Upper lobe of left lung (tissue), 6 donors: ENCODE measurements at places on chromosomes 12 and 14. TPM values are rescaled to one million over a fixed set of nuclear protein-coding genes. Genes with fewer than 3 reads are reported as not detected.

DNA sequence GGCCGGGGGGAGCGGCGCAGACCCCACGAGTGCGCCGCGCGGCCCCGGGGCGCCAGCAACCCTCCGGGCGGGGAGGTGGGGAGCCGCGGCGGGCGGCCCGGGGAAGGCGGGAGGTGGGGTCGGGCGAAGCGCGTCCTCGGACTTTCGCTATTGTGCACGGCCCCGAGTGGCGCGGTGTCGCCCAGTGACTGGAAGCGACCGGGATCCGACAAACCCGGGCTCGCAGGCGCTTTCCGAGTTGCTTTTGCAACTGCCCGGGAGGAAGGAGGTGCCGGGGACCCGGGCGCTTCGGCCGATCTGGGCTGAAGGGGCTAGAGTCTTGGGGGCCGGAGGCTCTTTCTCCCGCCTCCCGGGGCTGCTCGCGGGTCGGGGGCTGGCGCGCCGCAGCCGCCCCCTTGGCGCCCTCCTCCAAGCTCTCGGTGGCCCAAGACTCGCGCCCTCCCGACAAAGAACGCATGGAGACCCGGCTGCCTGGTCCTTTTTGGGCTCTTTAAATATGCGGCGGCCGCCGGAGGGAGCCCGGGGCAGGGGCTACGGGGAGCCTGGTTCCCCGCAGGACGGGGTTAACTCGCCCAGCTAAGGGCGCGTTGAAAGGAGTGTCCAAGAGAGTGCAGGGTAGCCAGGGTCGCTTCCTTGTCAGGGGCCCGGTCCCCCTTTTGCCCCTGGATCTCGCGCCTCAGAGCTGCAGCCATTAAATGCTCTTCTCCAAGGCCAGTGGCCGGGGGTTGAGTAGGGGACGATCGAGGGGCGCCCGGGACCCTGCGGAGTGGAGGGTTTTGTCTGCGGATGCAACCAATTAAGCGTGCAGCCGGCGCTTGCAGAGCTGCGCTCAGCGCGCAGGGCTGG, 1.4 kb downstream of the HMGA2 start:
- peaks cover 32% of the 10 kb centered on the region for H3K4me1 ChIP-seq
- peak; percentile 86 for DNase-seq

GRCh38 chr12:102977945-102978706, 20.7 kb downstream of the ASCL1 start:
- H3K27me3 ChIP-seq = no peaks in the 10 kb centered on the region
- H3K27ac ChIP-seq = no peak overlapping the region
- H3K36me3 ChIP-seq = no peaks in the 10 kb centered on the region
- DNase-seq = no peak
- no peak overlapping the region for H3K4me3 ChIP-seq

GRCh38 chr12:130924966-130925665, 28.6 kb upstream of the ADGRD1 start:
- no peaks in the 10 kb centered on the region for H3K27me3 ChIP-seq
- H3K4me3 ChIP-seq = no peak overlapping the region
- DNase-seq = peak; percentile 78
- peak overlapping the region; percentile 21 for H3K27ac ChIP-seq
- H3K4me1 ChIP-seq = peaks cover 11% of the 10 kb centered on the region

PTPRO gene
- 19.0 TPM for total RNA-seq

GRCh38 chr12:132610866-132611602, 652 bp upstream of the LRCOL1 start:
- peaks cover 5% of the 10 kb centered on the region for H3K27me3 ChIP-seq
- no peak for DNase-seq
- no peak overlapping the region for H3K4me3 ChIP-seq
- peaks cover 13% of the 10 kb centered on the region for H3K4me1 ChIP-seq

- peaks cover 2% of the 10 kb centered on the region for H3K4me1 ChIP-seq
- H3K4me3 ChIP-seq = no peak overlapping the region
- no peak for DNase-seq
- H3K27ac ChIP-seq = no peak overlapping the region
- no peaks in the 10 kb centered on the region for H3K27me3 ChIP-seq
Observed at GRCh38 chr12:98812225-98812624, 167.1 kb downstream of the APAF1 start.

PLEK2 gene
- total RNA-seq = 3.8 TPM

GPR137C gene
- 1.0 TPM for total RNA-seq

DNA sequence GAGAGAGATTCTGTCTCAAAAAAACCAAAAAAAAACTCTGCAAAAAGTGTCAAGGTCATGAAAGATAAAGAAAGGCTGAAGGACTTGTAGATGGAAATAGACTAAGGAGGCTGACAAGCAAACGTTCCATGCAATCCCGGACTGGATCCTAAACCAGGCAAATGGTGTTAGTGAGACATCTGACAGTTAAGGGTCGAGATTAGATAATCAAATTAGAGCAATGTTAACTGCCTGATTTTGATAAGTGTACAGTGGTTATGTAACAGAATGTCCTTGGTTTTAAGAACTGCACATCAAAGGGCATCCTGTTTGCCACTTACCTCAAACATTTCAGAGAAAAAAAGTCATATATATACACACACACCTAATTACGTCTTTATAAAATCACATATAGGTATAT, 3.5 kb upstream of the RAN start:
- peaks cover 15% of the 10 kb centered on the region for H3K4me1 ChIP-seq
- no peak overlapping the region for H3K27ac ChIP-seq
- H3K27me3 ChIP-seq = no peaks in the 10 kb centered on the region
- H3K4me3 ChIP-seq = no peak overlapping the region
- no peak for DNase-seq
- no peaks in the 10 kb centered on the region for H3K36me3 ChIP-seq

GRCh38 chr12:126627596-126627995, 1562.4 kb downstream of the AACS start:
- H3K4me3 ChIP-seq = no peak overlapping the region
- no peak overlapping the region for H3K27ac ChIP-seq
- H3K36me3 ChIP-seq = no peaks in the 10 kb centered on the region
- no peaks in the 10 kb centered on the region for H3K4me1 ChIP-seq

- H3K4me3 ChIP-seq = no peak overlapping the region
- peak; percentile 71 for DNase-seq
- H3K36me3 ChIP-seq = peaks cover 31% of the 10 kb centered on the region
Observed at GRCh38 chr14:90299408-90299807, 32.3 kb downstream of the NRDE2 start.

- no peak overlapping the region for H3K4me3 ChIP-seq
- no peak overlapping the region for H3K27ac ChIP-seq
- no peaks in the 10 kb centered on the region for H3K4me1 ChIP-seq
Observed at GRCh38 chr14:104246401-104247335, 108.3 kb downstream of the KIF26A start.

TSPAN19 gene
- 0.76 TPM for total RNA-seq

- H3K36me3 ChIP-seq = no peaks in the 10 kb centered on the region
- no peaks in the 10 kb centered on the region for H3K27me3 ChIP-seq
- DNase-seq = peak; percentile 33
- H3K4me1 ChIP-seq = no peaks in the 10 kb centered on the region
Observed at GRCh38 chr12:103742349-103742932, 98.6 kb downstream of the NT5DC3 start.

CLEC6A gene
- total RNA-seq = 0.98 TPM

GRCh38 chr12:54984658-54985376, at the start of gene TESPA1:
TSS of gene TESPA1 (minus strand) at chr12:54984762. CDS start at chr12:54974562, 10,200 bp downstream.
- no peak within 1 kb of the TSS for H3K27ac ChIP-seq
- peaks cover 7% of the 10 kb centered on the region for H3K4me1 ChIP-seq
- no peak within 1 kb of the TSS for H3K4me3 ChIP-seq

GRCh38 chr14:60632257-60632656, 17.0 kb downstream of the SIX1 start:
- no peak for DNase-seq
- no peaks in the 10 kb centered on the region for H3K4me1 ChIP-seq
- H3K36me3 ChIP-seq = no peaks in the 10 kb centered on the region
- H3K4me3 ChIP-seq = no peak overlapping the region

GRCh38 chr14:96663076-96663475, 134.1 kb upstream of the VRK1 start:
- H3K4me3 ChIP-seq = no peak overlapping the region
- H3K27ac ChIP-seq = no peak overlapping the region
- H3K36me3 ChIP-seq = no peaks in the 10 kb centered on the region
- H3K4me1 ChIP-seq = no peaks in the 10 kb centered on the region
- peak; percentile 34 for DNase-seq
- no peaks in the 10 kb centered on the region for H3K27me3 ChIP-seq
